ENCODE measurements at places on chromosomes 6 and 20.

GRCh38 chr20:62795023-62795761 is 1.1 kb upstream of the MRGBP start:
- DNase-seq, result peak; percentile 74

GRCh38 chr6:36985808-36986703 is at the start of gene MTCH1:
MTCH1 (minus strand) TSS chr6:36986196; CDS start chr6:36986173, 23 bp downstream.
- peak; percentile 84 for DNase-seq

GRCh38 chr6:110567957-110568696 is 91.7 kb upstream of the SLC22A16 start:
- peak; percentile 5 for DNase-seq

DNA sequence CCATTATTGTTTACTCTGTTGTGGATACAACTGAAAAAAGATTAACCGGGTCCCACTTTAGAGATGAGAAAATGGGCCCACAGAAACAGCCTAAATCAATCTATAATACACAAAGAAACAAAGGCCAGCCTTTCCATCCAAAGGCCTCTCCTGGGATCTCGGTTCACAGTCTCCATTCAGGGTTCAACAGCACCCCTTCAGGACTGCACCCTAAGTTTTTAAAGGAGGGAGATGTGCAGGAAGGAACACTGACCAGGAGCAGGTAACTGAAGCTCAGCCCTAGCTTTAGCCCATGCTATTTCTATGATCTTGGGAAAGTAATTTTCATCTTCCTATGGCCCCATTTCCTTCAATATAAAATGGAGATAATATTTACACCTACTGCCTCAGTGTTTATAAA is 147.7 kb downstream of the BTBD9 start:
- no peak for DNase-seq

DNA sequence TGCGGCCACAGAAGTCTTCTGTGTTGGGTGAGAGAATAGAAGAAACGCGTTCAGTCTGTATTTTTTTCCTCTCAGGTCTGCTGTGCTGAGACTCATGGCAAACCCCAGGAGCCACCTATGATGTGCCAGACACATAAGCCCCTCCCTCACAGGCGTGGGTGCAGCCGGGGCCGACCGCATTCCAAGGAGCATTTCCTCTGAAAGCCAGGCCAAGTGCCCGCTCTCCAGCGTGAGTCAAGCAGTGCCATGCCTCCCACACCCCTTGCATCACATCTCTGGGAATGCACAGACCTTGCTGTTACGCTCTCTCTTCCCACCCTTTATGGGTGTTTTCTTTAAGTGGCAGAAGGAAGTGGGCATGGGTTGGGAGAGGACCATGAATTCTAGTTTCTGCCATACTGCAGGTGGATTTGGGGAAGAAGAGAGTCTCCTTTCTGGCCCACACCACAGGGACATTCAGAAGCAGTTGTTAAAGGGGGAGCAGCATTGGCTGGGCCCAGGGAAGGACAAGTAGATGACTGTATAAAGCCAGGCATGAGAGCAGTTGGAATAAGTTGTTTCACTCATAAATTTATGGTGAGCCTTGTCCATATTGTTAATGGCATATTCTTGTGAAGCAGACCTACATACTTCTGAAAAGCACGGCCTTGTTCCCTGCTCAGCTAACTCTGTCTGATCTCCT is 37.1 kb upstream of the TFAP2A start:
- no peak for DNase-seq

DNA sequence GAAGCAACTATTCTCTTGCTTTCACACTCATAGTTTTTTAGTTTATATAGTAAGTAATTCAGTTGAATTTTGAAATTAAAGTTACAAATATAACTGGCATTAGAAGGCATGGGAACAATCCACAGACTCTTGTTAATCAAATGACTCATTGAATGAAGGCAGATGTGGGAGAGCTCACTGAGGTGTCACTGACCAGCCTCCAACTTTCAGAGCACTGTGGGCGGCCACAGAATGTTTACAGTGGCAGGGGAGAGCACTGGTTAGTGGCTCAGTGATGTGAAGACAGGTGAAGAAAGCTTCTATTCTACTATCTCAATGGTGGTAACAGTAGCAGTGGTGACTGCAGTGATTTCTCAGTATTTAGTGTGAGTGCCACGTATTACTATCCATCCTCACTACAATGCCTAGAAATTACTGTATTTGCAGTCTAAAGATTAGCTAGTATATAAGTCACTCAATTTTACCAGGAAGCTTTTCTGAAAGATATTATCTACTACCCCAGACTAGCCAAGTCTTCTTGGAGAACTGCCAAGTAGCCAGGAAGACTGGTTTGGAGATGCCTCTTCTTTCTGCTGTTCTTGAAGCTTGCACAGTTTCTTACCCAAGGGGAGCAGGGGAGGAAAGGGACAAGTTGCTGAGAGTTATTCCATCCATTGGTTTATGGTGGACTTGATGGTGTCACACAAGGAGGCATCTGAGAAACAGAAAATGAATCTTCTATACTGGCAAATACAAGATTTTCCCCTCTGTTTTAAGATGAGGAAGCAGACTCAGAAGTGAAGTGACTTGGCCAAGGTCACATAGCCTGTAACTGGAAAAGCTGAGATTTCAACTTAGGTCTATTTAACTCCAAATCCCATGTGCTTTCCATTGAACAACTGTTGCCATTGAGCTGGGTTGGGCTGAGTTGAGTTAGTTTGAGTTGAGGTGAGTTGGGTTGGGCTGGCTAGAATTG is 231.2 kb downstream of the ANKRD60 start:
- DNase-seq, result no peak

DNA sequence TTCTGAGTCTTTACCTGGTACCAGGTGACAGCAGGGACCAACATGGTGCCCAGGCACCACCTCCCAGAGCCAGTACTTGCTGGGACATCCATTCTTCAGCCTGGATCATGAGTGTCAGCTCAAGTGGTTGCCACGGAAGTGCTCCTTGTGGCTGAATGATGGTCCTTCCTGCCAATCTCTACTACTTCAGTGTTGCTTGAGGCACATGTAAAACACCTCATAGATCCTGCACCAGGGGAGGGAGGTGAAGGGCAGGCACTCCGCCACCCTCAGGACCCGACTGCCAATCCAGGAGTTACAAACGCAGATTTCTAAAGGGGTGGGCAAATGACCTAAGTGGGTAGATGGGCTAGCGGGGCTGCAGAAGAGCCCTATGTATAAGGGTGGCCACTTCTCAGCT is 226.0 kb downstream of the PREX1 start:
- no peak for DNase-seq

GRCh38 chr6:37547564-37548061 is 47.9 kb upstream of the CCDC167 start:
- no peak for DNase-seq

GRCh38 chr6:169932491-169932890 is 181.1 kb downstream of the ERMARD start:
- no peak for DNase-seq

DNA sequence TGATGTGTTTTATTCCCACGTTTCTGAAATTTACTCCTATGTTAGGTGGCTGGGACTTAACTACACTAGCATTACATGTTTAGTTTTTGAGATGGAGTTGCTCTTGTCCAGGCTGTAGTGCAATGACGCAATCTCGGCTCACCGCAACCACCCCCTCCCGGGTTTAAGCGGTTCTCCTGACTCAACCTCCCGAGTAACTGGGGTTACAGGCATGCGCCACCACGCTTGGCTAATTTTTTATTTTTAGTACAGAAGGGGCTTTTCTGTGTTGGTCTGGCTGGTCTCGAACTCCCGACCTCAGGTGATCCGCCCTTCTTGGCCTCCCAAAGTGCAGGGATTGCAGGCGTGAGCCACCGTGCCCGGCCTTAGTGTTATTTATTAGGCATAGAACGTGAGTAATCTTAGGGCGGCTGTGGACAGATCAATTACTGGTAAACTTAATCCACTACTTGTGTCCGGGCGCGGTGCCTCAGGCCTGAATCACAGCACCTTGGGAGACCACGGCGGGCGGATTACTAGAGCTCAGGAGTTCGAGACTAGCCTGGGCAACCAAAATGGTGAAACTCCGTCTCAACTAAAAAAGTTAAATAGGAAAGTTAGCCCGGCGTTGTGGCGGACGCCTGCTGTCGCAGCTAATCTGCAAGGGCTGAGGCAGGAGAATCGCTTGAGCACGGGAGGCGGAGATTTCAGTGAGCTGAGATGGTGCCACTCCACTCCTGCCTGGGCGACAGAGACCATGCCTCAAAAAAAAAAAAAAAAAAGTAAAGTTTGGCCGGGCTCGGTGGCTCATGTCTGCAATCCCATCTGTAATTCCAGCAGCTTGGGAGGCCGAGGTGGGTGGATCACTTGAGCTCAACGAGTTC is 123.7 kb upstream of the BTN3A2 start:
- DNase-seq, result peak; percentile 63

- DNase-seq, result no peak
Measured at GRCh38 chr6:169700296-169700695, 1.5 kb downstream of the WDR27 start.

- no peak for DNase-seq
Measured at GRCh38 chr6:11067348-11067747, 23.2 kb upstream of the ELOVL2 start.

DNA sequence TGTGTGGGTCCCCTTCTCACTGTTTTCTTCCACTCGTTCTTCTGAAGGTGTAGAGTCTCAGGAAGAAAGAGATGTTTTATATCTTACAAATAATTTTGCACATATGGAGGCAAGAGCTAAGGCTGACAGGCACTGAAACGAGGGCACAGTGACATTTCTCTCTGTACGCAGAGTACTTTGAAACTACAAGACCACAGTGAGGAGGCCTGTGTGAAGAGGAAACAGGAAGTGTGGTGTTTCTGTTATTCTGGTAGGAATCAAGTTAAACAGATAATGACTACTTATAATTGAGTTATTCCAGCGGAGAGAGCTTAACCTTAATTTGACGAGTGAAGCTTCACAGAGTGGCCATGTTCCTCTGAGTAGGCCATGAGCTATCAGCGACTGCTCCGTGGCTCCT is 4.8 kb downstream of the CDH4 start:
- no peak for DNase-seq

- no peak for DNase-seq
Measured at GRCh38 chr6:170114187-170114945, 176.5 kb downstream of the DLL1 start.

GRCh38 chr20:8432435-8433148 is 300.5 kb downstream of the PLCB1 start:
- DNase-seq, result no peak

DNA sequence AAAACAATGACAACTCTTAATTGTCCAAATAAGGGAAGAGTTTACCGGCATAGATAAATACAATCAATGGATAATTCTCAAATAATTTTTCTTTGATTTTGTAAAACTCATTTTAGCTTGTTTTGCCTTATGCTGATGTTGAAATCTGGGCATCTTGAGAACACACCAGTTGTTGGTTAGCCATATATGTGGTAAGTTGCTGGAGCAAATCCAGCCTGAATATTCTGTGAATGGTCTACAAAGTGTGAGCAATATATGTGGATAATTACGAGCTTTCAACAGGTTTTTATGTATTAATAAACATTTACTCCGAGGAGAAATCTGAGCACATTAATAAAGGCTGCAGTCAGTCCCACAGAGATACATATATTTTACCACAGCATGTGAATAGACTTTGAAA is 423.6 kb downstream of the BCKDHB start:
- no peak for DNase-seq

DNA sequence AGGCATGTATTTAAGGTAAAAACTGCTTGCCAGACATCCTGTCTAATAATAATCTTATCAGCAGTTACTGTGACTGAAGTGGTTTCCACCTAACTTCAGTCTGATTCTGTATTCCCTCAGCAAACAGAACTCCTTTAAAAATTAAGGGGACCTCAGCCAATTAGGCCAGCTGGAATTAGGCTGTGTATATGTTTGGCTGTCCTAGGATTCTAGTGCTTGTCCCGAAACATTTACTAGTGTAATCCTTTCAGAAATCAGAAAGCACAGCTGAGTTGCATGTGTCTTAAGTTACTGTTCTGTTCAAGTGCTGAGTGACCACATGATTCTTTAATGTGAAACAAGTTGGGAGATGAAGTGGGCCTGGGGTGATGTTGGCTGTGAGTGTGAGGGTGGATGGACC is 120.9 kb upstream of the SUPT3H start:
- no peak for DNase-seq

DNA sequence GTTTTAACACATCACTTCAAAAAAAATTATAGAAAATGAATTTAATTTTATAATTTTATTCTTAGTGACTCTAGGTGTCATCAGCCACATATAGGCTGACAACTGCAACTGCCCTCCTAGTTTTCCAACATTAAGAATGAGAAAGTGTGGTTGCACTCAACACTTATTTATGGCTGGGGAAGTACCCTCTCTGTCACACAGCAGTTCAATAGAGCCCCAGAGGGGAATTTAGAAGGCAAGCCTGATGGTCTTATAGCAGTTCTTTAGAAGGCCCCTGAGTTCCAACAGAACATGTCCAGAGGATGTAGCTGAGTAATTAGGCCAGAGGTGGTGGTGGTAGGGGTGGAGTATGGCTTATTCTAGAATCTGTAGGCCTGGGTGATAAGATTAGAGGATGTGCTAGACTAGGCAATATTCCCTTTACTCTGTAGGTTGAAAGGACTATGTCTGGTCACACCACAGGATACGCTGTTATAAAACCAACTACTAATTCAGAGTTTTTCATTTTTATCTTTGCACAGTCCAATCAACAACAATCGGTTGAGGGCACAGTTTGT is 226.5 kb upstream of the CITED2 start:
- no peak for DNase-seq

- no peak for DNase-seq
Measured at GRCh38 chr20:32560989-32561830, 23.9 kb downstream of the NOL4L start.

DNA sequence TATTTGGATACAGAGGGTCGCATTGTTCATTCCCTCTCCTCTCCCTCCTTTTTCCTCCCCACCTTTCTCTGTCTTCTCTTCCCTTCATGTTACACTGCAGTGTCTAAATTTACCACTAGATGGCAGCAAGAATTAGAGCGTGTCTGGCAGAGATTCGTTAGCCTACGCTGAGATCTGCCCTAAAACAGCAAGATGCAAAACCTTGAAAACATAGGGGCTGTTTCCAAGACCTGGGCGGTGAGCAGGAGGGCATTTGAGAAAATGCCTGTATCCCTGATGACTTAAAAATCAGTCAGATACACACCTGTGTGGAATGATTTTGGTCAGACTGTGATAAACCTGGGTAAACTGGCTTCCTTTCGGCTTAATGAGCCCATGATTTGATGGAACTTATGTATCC is 101.5 kb upstream of the ISM1 start:
- DNase-seq, result peak; percentile 13

DNA sequence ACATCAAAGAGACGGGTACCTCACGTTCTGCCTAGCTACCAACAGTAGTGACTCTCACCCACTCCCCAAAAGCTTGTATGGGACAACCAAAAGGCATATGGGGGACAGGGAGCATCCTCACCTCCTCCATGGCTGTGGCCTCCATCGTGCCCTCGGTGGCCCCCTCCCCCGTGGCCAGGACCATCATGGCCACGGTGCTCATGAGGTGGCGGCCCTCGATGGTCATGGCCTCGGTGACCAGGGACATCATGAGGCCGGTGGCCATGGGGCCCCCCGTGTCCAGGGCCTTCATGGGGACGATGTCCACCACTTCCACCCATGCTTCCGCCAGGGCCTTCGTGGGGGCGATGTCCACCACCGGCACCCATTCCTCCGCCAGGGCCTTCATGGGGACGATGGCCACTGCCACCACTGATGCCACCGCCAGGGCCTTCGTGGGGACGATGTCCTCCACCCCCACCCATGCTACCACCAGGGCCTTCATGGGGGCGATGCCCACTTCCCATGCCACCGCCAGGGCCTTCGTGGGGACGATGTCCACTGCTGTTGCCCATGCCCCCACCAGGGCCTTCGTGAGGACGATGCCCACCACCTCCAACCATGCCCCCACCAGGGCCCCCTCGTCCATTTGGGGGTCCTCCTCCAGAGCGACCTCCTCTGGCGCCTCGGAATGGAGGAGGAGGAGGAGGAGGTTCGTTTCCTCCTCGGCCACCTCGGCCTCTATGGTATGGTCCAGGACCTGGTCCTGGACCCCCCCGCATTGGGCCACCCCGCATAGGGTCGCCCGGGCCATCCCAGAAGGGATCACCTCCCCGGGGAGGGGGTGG is 15.0 kb downstream of the PPP1R10 start:
- no peak for DNase-seq
